Neural crest cell (in vitro differentiated cells): ENCODE measurements at places on chromosomes 6 and 20. TPM values are rescaled to one million over a fixed set of nuclear protein-coding genes. Genes with fewer than 3 reads are reported as not detected.

- DNase-seq, result no peak
Observed at GRCh38 chr6:4322846-4323309, 187.5 kb upstream of the ECI2 start.

DNA sequence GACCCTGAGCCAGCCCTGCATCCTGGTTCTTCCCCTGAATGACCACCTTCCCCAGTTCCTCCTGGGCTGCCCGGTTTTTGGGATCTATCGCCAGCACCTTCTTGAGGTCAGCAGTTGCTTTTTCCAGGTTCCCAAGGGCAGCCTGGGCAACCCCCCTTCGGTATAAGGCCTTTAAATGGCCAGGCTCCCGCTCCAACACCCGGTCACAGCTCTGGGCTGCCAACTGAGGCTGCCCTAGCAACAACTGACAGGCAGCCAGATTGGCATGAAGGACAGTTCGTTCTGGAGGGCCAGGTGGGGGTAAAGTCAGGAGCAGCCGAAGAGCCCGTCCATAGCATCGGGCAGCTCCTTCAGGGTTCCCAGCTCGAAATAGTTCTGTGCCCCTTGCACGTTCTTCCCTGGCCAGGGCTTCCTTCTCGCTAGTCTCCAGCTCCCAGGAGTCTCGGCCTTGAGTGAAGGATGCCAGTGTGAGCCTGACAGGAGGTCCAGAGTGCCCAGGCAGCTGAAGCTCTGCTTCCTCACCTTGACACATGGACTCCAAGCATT lies 778 bp upstream of the ATF6B start:
- DNase-seq, result no peak

DNA sequence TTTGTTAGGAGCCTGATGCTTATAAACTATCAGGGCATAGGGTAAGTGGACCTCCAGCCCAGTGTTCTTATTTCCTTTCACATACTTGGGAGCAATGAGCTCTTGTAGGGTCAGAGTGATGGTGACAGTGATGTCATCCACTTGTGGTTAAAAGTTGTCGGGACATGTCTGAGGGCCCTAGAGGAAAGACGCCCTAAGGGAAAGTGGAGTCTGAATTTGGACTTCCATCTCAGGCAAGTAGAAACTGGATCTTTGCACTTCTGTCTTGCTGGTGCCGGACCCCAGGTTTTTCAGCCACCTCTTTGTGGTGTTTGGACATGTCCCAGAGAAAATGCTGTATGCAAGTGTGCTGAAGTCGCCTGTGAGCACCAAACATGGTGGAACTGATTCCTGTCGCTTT lies 900.5 kb downstream of the C6orf118 start:
- no peak for DNase-seq

GRCh38 chr20:58173091-58173490 lies 55.4 kb downstream of the ANKRD60 start:
- no peak for DNase-seq

GRCh38 chr6:20699402-20699801 lies 165.1 kb downstream of the CDKAL1 start:
- no peak for DNase-seq

DNA sequence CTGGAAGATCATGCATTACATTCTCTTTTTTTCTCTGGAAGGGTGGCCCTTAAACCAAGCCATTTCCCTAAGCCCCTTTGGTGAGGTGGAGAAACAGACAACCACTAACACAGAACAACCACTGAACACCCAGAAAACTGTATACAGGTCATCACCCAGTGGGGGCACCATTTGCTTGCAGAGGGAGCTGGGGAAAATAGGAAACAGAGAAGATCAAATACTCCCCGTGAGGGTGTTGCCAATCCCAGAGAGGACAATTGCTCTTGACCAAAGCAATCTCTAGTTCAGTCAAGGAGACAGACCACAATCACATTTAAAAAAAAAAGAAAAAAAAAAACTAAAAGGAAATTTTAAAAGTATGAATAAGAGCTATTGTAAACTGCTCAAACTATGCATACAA lies 865 bp upstream of the DAAM2 start:
- no peak for DNase-seq

GRCh38 chr20:59295531-59295930 lies 4.9 kb upstream of the EDN3 start:
- DNase-seq, result no peak

DNA sequence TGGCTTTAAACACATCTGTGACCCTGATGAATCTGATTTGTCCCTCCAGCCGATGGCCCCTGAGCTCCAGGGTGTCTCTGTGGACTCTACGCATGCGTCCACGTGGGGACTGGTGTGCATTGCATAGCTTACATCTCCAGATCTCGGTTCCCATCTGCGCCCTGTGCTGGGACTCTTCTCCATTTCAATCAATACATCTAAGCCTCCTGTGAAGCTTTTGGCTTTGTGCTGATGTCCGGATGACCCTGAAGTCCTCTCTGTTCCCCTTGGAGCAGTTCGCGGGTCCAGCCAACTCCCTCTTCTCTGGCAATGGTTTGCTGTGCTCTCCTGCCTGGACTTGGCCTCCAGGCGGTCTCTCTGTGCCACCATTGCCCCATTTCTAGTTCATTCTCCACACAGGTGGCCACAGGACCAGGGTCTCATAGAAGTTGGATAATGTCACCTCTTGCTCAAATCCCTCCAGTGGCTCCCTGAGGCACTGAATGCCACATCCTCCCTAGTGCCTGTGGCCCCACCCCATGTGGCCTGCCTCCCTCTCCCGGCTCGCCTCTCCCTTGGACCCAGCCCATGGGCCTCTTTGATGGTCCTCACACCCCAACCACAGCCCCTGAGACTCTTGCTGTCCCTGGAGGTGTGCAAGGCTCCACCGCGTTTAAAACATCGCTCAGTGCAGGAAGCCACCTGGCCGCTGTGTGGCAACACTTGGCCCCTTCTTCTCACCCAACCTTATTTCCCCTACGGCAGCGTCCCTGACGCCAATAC lies 155.4 kb downstream of the SYCP2 start:
- no peak for DNase-seq

GRCh38 chr20:17365831-17366230 lies 139.0 kb downstream of the PCSK2 start:
- no peak for DNase-seq

GRCh38 chr20:53489528-53489927 lies 104.1 kb downstream of the ZNF217 start:
- DNase-seq, result no peak

CAGE1 gene
- total RNA-seq, result 0.16 and 0.20 TPM in 2 replicates

HRH3 gene
- 0.75 and 0.86 TPM in 2 replicates for total RNA-seq

LKAAEAR1 gene
- not detected in 2 replicates for total RNA-seq
